ENCODE measurements at places on chromosomes 16 and 17.

- no peak for DNase-seq
Observed at GRCh38 chr16:23074423-23074822, 74.8 kb downstream of the USP31 start.

DNA sequence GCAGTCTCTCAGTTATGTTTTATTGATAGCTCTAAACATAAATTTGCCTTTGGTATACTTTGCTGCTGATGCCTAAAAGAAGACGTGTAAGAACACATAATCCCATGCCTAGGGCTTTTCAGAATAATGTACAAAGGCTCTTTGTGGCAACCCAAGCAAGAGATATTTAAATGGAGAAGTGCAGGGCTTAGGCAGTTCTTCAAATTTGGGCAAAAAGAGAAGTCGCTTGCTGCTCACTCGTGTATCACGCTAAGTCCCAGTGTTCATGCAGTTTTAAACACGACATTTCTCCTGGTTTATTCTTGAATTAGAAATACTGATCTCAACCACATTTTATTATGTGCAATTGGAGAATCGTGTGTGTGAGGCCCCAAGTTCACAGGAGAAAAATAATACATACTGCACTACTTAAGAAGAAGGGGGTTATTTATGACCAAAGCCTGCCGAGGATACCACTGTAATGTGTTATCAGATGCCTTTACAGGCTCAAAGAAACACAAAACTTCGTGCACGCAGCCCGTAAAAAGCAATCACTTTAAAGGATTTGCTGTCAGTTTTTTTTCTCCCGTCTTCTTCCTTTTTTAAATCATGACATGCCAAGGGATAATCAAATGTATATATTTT is 22.5 kb upstream of the IRX6 start:
- DNase-seq = no peak

DNA sequence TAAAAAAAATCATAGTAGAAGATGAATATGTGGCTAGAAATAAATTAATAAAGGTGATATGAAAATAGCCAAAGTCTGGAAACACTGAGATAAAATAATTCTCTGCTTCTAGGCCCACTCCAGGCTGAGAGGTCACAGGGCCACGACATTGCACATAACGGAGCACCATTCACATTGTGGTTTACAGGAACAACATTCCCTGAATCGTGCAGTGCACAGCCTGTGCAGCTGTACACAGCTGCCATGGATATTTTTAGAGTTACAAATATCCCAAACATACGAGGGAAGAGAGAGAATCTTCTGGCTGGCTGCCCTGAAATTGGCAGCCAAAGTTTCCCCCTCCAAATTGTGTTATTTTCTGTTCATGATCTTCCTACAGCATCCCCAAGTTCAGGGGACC is 68.8 kb downstream of the GSG1L start:
- no peak for DNase-seq

- peak; percentile 88 for DNase-seq
Observed at GRCh38 chr17:2724784-2725164, 13.2 kb upstream of the CLUH start.

DNA sequence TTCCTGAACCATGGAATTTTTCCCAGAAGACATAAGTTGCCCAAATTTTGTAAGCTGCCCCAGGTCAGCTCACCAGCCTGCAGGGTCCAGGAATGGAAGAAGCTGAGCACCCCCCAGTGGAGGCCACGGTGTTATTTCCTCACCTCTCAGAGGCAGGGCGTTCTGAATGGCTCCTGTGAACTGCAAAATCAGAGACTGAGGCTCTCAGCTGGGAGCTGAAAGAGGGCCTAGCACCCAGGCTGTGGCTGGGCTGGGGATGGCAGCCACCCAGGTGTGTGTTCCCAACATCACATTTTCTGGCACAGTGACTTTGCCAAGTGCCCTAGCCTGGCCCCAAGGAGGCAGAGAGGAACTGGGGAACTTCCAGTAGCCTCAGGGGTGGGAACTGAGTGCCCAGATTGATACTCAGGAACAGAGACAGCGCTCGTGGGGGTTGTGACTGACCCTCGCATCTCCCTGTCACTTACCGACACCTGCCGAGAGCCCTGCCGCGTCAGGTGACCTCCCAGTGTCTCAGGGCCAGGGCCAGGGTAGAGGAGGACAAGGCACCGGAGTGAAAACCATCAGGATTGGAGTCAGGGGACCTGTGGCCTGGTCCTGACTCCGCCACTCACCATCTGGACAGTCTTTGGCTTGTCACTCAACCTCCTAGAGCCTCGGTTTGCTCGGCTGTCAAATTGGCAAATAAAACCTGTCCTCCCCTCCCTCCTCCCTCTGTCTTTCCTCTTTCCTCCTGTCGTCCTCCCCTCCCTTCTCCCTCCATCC is 11.3 kb downstream of the CACNG4 start:
- DNase-seq = peak; percentile 74

GRCh38 chr17:19306160-19307111 is 56.1 kb downstream of the B9D1 start:
- DNase-seq = no peak

DNA sequence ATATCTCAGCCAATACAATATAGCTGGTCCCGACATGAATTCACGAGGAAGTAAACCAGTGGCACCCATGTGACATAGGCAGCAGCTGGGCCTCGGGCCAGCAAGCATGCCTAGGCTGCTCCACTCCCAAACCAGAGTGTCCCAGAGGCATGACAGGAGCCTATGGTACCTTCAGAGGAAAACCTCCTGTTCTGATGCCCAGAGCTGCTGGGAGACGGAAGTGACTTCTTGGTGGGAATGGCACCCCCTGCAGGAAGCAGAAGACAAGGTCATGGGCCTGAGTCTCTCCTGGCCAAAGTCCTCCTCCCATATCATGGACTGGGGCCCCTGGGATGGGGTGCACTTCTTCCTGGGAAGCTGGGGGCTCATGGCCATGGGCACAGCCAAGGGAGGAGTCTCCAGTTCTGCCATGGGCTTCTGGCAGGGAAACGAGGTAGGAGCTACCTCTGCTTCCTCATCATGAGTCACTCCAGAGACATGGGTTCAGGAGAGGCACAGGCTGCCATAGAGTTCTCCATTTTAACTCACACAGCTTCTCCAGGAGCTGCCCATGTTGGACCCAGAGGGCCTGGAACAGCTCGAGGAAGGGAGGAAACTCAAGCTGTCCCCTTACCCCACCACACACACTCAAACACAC is 13.4 kb downstream of the FBF1 start:
- DNase-seq = peak; percentile 81

GRCh38 chr16:57694725-57695679 is at the start of gene DRC7:
Gene DRC7 (plus strand): TSS chr16:57694806. CDS start chr16:57697950, 3,144 bp downstream.
- peak; percentile 83 for DNase-seq

DNA sequence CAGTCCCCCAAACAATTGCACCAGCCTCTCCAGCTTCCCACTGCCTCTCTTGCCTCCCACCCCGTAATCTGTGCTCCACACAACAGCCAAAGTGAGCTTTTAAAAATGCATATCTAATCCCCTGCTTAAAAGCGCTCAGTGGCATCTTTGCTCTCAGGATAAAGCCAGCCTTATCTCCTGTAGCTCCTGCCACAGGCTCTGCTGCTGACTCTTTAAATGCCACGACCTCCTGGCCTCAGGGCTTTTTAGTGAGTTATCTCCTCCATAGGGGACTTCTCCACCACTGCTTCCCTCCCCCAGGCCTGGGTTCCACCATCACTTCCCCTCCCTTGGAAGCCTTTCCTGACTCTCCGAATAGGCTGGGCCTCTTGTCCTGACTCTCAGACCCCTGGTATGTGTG is 98.6 kb downstream of the GNAO1 start:
- DNase-seq = peak; percentile 83

GRCh38 chr17:34712481-34713195 is 133.3 kb downstream of the TMEM132E start:
- DNase-seq = peak; percentile 22

DNA sequence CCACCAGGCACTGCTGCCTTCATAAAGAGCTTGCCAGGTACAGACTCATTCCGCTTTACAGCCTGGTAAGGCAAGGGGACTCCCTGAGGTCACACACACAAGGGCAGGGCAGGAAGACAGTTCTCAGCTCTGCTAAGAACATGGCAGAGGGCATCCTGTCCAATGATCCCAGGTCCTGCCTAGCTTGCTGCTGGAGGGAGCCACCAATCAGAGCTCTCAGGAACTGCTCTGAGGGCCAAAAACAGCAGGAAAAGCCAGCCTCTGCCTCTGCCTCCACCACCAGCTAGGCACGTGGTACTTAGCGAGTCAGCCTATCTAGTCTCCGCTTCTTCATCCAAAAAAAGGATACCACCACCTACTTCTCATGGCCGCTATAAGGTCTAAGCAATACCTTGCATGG is 66.1 kb downstream of the GTF3C1 start:
- DNase-seq = no peak

GRCh38 chr17:61545335-61545938 is 45.6 kb downstream of the NACA2 start:
- DNase-seq = no peak

GRCh38 chr16:31428638-31429247 is 583 bp upstream of the COX6A2 start:
- DNase-seq = no peak

GRCh38 chr16:88510091-88510994 is 57.3 kb downstream of the ZFPM1 start:
- no peak for DNase-seq

DNA sequence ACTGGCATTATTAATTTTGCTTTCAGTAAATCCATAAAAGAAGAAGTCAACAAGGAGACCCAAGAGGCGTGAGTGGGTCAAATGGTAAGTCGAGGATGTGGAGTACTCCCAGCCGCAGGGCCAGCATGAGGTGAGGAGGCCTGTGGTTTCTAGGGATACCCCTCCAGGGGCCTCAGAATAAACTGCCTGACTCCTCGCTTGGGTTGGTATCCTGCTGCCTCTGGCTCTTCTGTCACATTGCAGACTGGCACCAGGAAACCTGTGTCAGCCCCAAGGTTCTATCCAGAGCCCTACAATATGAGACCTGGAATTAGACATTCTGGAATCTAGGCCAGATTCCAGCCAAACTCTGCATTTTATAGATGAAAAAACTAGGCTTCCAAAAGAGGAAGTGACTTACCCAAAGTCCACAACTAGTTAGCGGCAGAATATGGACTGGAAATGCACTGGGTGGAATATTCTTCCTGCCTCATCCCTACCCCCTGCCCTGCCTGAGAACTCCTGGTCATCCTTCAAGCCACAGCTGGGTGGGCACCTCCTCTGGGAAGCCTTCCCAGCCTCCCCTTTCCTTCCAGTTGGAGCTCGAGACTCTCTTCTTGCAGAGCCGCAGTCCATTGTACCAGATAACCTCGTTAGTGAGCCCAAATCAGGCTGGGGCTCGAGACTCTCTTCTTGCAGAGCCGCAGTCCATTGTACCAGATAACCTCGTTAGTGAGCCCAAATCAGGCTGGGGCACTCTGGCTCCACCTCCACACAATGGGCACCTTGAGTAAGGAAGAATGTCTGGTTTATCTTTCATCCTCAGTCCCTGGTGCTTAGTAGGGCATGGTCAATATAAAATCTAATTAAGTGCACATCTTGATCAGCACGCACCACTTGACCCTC is 22.6 kb downstream of the C17orf67 start:
- DNase-seq = no peak

DNA sequence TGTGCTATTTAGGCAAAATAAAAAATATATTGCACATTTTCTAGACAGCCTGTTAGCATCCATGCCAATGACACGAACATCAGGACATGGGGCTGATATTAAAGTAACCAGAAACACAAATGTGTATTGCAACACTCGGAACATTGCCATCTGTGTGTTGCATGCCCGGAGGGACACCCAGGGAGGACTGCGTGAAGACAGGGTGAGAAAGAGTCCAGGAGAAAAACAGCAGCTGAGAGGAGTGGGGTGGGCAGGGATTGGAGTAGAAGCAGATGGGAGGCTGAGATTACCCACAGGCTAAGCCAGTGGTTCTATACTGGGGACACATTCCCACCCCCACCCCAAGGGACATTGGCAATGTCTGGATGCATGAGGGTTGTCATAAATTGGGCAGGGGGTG is 114.8 kb downstream of the GRIN2A start:
- no peak for DNase-seq

DNA sequence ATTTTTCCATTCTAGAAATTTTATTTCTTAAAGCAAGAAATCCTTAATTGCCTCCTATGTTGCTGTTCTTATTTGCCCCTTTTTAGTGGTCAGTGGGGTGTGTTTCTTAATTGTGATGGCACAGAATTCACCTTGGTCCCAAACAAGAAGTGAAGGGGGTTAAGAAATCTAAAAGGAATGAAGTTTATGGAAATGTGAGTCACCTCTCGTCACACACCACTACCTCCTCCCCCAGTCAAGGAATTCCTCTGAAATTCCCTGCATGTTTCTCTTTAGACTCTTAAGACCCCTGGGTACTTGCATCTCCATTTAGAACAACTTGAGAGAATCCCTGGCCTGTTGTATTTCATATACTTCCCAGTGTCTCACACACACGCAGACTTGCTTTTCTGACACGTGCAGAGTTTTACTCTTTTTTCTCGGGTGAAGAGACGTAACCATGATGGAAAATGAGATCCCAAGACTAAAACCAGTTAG is 247.4 kb downstream of the PRKCA start:
- DNase-seq = peak; percentile 80

- no peak for DNase-seq
Observed at GRCh38 chr16:71172481-71173207, 57.9 kb downstream of the HYDIN start.

- no peak for DNase-seq
Observed at GRCh38 chr16:8853150-8853549, 15.7 kb downstream of the CARHSP1 start.

DNA sequence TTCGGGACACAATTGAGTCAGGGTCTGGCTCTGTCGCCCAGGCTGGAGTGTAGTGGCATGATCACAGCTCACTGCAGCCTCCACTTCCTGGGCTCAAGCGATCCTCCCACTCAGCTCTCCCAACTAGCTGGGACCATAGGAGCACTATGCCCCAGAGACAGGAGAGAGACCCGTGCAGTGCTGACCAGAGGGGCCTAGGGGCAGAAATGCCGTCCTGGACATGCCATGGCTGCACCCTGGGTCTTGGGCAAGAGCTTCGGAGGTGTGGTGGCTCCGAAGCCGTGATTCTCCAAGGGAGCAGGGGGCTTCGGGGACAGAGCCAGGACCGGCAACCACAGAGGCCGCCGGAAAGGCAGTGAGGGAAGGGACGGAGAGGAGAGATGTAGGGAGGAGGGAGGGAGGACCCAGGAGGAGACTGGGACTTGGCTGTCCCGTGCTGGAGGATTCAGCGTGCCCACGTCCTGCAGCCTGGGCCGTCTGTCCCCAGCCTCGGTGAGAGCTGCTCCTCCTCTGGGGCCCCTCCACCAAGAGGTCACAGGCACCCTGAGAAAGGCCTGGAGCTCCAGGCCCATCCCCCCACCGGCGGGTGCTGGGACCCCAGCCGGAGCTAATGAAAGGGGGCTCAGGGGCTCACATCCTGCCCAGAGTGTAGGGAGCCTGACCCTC is 21.9 kb downstream of the TPSD1 start:
- DNase-seq = no peak
